ENCODE measurements at places on chromosomes 7 and 10.

- DNase-seq: no peak
These were observed 232.5 kb downstream of the SKIDA1 start for GRCh38 chr10:21292763-21293517.

DNA sequence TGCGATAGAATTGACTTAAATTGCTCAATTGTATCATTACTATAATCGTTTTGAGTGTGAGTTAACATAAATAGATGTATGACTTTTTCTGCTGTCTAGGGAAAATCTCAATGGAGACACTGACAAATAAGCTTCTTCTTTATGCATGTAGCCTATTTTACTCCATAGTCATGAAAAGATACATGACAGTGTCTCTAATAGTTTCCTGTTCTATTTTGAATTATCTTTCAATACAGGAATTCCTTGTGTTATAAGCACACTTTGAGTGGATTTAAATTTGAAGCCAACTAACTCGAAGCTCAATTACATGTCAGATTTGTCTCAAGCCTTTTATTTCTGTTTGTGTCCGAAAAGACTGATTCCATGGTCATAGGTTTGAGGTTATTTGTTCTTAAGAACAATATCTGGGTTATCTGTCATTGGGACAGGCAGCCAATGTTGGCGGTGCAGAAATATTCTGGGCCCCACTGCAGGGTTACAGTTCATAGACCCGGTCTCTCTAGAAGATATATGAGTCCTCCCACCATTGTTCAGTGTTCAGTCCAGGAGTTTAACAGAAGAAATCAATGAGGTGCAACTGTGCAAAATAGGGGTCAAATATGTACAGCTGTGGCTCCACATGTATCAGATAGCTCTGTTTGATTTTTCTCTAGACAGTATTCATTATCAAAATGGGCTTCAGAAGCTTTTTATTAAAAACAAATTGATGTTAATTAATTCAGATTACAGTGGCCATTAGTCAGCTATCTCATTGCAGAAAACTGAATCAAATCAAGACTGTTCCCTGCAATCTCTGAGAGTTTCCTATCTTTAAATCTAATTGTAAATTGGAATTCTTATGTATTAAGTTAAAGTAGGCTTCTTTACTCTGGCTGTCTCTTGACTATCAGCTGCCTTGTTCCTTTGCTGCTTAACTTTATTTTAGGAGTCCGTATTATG, 1238.8 kb downstream of the NXPH1 start:
- DNase-seq: no peak

DNA sequence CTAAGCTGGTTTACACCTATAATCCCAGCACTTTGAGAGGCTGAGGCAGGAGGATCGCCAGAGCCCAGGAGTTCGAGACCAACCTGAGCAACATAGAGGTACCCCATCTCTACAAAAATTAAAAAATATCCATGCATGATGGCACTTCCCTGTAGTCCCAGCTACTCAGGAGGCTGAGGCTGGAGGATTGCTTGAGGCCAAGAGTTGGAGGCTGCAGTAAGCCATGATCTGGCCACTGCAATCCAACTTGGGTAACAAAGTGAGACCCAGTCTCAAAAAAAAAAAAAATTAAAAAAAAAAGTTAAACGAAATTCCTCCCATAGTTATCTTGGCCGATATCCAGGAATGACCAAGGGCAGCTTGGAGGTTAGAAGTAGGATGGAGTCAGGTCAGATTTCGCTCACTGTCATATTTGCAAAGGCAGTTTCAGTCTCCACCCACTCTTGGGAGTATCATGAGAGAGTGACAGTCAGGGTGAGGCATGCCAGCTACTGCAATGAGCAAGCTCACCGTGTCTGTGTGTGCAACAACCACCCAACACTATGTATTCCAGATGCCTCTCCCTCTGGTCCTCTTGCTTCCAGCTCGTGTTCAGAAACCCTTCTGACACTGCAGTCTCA, 6.0 kb upstream of the ZDHHC4 start:
- DNase-seq: no peak

DNA sequence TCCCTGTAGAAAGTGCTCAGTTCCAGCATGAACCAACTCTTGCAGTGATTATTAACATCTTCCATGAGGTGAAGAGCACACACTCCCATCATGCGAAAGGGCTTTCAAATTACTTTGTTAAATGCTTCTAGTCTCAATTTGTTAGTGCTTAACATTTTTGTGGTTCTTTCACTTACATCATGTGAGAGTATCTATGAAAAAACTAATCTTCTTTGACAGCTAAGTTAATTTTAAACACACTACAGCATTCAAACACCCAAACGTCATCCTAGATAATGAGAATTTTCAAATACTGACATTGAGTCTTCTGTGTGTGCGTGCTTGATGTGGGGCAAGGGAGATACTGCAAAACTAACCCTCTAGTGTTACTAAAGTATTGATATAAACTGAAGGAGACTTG, 84.8 kb downstream of the ETV1 start:
- DNase-seq: no peak

- no peak for DNase-seq
These were observed 7.8 kb upstream of the TBX20 start for GRCh38 chr7:35261476-35262285.

DNA sequence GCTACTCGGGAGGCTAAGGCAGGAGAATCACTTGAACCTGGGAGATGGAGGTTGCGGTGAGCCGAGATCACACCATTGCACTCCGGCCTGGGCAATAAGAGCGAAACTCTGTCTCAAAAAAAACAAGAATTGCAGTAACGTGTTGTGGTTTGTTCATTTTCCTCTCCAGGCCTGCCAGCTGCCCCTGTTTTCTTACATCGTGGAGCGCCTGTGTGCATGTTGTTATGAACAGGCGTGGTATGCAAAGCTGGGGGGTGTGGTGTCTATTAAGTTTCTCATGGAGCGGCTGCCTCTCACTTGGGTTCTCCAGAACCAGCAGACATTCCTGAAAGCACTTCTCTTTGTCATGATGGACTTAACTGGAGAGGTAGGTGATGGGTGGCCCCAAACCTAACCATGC, 52.1 kb downstream of the TRRAP start:
- no peak for DNase-seq

DNA sequence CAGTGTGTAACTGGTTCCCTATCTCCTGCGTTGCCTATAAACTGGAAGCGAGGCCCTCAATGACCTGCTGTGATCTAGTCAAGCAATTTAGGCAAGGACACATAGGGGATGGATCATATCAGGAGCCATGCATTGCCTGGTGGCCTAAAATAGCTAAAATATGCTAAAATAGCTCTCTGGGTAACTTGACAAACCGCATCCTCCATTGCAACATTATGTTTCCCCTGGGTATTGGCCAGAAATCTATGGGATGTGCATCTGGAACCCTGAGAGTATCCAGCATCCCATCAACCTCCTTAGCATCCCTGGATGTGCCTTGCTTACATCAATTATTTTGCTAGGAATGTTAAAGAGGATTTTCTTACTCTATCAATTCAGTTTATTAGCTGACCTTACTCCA, 91.7 kb upstream of the ADCY1 start:
- no peak for DNase-seq

DNA sequence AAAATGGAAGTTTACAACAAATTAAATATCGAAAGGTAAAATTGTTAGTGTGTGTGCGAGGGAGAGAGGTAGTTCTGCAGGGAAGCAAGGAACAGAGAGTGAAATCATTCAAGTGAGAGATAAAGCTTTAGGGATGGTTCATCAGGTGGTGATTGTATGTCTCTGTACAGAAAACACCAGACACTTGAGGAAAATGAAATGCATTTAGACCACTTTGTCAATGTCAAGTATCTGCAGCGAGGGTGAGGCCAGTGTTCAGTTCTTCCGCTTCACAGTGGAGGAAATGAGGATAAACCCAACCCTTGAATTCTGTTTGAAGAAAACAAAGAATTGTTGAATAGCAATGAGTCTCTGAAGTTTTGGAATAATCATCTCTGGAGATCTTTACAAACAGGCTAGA, 14.4 kb upstream of the ITGB1 start:
- DNase-seq: no peak

DNA sequence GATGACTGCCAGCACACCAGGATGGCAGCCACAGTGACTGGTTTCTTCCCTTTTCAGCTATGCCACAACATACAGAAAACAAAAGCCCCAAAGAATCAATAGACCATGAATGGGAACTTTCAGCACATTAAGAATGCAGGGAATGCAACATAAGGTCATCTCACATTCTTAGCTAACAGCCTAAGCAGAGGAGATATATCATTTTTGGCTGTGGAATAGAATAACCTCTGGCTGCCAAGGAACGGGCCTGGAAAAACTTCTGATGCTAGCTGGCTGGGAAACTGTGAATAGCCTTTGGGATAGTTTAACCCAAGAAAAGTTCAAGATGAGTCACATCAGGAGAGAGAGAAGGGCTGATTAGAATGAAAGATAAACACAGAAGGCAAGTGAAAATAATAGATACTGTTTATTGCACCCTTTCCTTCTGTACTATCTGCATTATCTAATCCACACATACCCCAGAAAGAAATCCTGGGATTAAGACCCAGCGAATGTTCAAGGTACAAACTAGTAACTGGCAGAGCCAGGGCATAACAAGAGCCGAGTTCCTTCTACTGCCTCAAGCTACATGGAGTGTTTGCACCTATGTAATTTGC, 169.2 kb downstream of the SEMA3A start:
- no peak for DNase-seq

DNA sequence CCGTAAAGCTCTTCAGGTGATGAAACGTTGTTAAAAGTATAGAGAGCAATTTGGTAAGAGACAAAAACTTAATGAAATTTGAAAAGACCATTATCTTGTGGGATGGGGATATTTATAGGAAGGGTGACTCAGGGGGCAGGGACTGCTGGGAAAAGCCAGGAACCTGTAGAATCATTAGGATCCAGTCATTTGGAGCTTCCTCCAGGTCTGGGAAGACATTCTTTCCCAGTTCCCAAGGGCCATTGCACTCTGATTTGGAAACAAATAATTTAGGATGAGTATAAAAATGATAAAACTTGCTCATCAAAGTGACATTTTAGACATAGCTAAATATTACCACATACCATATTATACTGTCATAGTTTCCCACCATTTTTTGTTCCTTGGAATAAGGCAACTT, 143.9 kb downstream of the PFKFB3 start:
- no peak for DNase-seq

DNA sequence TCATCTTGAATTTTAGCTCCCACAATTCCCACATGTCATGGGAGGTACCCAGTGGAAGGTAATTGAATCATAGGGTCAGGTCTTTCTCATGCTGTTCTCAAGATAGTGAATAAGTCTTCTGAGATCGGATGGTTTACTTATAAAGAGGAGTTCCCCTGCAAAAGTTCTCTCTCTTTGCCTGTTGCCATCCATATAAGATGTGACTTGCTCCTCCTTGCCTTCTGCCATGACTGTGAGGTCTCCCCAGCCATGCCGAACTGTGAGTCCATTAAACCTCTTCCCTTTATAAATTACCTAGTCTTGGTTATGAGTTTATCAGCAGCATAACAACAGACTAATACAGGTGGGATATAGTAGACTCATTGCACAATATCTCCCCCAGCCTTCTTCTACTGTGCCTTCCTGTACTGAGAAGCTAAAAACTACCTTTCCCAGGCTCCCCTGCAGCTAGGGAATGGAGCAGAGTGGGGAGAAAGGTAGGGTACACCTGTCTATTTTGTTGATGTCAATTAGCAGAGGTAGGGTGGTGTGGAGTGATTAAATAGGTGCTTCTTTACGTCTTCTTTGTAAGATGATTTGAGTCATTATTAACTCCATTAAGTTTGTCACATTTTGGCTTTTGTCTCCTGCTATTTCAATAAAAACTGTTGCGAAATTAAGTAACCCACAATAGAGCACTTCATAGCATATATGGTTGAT, 48.2 kb upstream of the EBLN1 start:
- DNase-seq: no peak
